Stimulated activated CD8-positive, alpha-beta memory T cell treated with anti-CD3 and anti-CD28 coated beads, Interleukin-2, amount 100 ng/mL, for 1 hour (primary cell): ENCODE measurements at places on chromosomes 11 and 22.

DNA sequence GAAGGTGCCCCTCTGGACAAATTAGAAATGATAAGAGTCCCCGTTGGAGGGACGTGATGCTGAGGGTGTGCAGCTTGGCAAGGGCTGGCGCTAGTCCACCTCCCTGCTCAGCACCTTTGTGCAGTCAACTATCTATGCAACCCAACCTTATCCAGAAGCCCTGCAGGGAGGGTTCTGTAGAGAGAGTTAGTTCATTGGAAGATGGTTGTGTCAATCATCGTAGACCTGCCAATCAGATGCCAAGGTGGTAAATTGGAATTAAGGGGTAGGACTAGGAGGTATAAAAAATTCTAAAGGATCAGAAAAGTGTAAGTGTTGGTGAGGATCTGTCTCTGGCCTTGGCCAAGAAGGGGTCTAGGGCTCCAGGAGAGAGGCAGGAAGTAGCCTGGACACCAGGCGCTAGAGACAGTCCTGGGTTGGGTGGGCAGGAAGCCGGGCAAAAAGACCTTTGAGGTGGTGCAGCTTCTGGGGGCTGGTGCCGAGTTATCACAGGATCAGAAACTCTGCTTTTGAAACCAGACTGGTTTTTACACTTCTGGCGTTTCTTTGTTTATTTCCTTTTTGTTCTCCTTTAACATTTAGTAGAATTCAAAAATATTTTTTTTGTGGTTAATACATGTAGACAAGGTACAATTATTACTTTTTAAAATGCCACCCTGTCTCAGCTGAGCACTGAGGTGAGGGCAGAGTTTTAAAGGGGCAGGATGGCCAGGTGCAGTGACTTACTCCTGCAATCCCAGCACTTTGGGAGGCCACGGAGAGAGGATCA is 1.6 kb downstream of the C1QTNF6 start:
- DNase-seq = no peak

GRCh38 chr22:42805016-42805997 is 51.8 kb downstream of the ARFGAP3 start:
- no peak for DNase-seq

GRCh38 chr11:46050662-46051061 is 70.6 kb downstream of the PHF21A start:
- no peak for DNase-seq

- DNase-seq = no peak
Measured at GRCh38 chr11:61138935-61139334, 22.3 kb downstream of the VPS37C start.

- no peak for DNase-seq
Measured at GRCh38 chr11:126871792-126872191, 128.8 kb downstream of the KIRREL3 start.

DNA sequence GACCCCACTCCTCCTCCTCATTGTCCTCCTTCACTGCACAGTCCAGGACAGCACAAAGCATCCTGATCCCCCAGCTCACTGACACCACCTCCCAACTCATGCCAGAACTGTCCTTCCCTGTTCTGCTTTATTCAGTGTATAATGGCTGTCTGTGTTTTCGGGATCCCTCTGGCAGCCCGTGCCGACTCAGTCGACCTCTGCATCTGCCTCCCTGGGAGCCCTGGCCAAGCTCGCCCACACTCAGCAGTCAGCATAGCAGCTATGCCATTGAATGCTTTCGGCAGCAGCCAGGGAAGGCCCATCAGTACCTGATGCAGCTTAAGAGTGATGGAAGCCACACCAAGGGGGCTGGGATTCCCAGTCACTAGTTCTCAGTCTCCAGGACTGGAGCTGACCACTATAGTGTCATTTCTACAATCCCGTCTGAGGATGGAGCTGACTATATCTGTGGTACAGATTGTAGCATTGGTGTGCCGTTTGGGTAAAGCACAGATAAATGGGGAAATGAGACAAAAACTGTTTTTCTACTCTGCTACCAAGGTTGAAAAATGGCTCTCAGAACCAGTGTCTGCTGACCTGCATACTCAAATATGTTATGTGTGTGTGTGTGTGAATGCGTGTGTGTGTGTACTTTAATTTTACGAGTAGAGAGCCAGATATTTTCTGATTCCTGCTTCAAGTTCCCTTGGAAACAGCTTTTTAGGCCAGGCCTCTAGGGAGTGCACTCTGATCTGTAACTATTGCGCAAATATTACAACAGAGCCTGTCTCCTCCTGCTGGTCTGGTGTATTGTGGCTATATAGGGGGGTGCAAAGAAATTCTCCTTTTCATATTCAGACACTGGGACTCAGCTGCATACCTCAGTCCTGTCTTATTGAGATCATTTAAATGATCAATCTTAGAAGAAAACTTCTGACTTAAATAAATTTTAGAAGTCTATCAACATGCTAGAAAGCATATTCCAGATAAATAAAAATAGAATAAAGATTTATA is 78.8 kb upstream of the TOP3B start:
- no peak for DNase-seq

GRCh38 chr22:24695561-24696511 is 78.7 kb downstream of the PIWIL3 start:
- DNase-seq = no peak

GRCh38 chr22:38882972-38883622 is 11.1 kb upstream of the CBX6 start:
- no peak for DNase-seq

DNA sequence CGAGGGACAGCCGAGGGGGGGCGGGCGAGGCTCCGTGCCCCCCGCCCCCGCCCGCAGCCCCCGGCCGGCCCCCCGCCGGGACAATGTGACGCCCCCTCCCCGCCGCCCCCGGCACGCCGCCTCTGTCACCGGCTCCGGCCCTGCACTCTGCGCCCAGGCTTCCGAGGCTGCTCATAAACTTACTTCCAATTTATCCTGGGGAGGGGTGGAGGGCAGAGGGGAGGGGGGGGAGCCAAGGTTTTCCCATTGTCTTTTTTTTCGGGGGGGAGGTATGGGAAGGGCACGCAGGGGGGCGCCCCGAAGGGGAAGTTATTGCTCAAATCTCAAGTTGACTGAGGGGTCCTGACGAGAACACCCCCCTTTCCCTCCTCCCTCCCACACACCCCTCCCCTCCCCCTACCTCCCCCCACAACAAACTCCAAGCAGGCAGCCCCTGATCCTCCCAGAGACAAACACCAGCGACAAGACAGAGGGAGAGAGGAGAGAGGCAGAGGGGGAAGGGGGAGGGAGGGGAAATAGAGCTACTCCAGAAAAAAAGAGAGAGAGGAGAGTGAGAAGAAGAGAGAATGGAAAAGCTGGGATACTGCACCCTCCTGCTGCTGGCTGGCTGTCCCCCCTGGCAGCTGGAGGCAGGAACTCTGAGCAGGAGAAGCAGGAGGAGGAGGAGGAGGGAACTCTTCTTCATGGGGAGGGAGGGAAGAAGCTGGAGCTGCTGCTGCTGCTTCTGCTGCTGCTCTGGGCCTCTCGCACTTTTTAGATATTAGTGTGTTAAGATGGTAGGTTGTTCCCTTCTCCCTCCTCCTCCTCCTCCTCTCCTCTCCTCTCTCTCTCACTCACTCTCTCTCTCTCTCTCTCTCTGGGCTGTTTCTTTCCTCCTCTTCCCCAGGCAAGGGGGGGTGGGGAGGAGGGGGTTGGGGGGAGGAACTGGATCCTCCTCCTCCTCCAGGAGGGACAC is 631 bp downstream of the PHF21A start:
- no peak for DNase-seq

GRCh38 chr11:133122256-133122655 is 410.0 kb downstream of the OPCML start:
- DNase-seq = no peak

GRCh38 chr22:48489551-48490499 is 1337.8 kb downstream of the BRD1 start:
- no peak for DNase-seq

- no peak for DNase-seq
Measured at GRCh38 chr11:113470233-113470632, 5.0 kb downstream of the DRD2 start.

DNA sequence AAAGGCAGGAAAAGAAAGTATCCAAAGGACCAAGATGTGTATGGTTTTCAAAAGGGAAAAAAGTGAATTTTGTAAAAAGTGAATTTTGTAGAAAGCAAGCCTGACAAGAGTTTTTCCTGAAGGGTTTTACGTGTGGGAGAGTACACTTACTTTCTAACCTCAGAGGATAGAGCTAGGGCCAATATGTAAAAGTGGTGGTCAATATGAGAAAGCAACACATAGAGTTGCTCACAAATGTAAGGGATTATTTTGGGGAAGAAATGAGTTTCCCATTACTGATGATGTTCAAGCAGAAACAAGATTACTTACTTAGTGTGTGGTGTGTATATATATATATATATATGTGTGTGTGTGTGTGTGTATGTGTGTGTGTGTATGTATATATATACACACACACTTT is 162.5 kb downstream of the SWAP70 start:
- DNase-seq = no peak

DNA sequence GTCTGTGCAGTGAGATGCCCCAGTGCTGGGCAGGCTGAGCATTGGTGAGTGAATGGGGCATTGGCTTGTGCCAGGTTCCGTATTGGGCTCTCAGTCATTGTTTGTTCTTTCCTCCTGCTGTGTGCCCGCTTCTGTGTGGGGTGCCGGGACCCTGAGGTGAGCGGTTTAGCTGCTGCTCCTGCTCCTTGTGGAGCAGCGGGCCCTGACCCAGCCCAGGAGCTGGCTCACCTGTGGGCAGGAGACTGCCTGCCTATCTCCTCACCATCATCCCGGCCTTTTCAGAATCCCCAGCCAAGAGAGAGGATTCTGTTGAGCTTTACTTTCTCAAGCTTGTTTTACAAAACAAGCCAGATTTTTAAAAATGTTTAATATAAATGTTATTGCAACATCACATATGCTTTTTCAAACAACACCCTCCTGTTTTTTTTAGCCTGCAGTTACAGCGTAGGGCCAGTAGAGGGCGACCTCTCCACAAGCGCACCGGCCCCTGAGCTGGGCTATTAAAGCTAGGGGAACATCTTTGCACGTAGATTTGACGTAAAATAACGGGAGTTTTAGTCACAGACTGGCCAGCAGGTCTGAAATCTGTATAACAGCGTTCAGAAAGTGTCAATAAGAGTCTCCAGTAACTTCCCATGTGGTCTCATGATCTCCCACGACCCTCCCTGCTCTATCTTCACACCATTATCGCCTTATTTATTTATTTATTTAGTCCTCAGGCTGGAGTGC is 25.1 kb upstream of the RELT start:
- DNase-seq = peak; percentile 26

- DNase-seq = no peak
Measured at GRCh38 chr11:44421090-44421675, 111.2 kb upstream of the ALX4 start.

- no peak for DNase-seq
Measured at GRCh38 chr11:115653926-115654325, 149.7 kb upstream of the CADM1 start.

DNA sequence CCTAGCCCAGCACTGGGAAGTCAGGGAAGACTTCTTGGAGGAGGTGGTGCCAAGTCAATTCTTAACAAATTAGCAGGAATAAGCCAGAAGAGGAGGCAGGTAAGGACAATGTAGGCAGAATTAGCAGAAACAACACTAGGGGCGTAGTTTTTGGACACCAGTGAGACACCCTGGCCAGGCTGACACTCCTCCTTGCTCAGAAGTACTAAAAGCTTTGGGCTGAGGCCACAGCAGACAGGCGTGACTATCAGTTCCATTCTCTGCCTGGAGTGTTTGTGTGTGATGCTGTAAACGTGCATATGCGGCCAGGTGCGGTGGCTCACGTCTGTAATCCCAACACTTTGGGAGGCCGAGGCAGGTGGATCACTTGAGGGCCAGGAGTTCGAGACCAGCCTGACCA is 36.0 kb downstream of the PHF21B start:
- DNase-seq = no peak

GRCh38 chr11:117618982-117619355 is 178.0 kb downstream of the DSCAML1 start:
- DNase-seq = no peak

DNA sequence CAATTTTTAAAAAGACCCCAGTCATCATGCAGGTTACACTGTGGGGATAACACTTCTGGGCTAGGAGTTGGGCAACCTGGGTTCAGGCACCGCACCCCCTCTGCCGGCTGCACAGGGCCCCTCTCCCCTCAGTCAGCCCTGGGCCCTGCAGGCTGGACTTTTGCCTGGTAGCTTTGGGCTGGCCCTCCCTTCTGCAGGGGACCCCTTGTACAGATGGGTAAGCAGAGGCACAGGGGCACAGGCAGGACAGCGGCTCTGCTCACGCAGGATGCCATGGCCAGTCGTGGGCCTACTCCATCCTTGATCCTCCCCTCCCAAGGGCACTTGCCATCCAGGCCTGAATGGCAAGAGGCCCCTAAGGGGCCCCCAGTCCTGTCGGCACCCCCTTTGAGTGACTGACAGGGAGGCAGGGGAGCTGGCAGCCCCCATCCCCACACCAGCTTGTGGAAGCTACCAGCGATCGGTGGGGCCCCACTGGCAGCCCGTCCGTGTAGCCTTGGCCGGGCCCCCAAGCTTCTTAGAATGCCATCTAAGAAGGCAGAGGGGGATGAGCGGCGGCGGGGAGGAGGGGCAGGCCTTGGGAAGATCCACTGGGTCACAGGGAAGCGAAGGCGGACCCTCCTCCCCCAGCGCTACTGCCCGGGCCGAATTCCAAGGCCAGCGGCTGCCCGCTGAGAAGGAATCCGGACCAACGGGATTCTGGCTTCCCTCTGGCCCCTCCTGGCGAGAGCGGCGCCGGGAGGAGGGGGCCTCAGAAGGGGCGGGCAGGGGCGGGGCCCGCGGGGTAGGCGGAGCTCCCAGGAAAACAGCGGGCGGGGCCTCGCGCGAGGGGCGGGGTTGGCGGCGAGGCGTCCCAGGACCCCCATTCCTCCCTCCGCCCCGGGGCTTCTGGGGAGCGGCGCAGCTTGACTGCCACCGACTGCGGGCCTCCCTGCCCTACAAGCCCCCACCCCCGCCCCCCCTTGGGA is 6.8 kb upstream of the CHKA start:
- DNase-seq = no peak

DNA sequence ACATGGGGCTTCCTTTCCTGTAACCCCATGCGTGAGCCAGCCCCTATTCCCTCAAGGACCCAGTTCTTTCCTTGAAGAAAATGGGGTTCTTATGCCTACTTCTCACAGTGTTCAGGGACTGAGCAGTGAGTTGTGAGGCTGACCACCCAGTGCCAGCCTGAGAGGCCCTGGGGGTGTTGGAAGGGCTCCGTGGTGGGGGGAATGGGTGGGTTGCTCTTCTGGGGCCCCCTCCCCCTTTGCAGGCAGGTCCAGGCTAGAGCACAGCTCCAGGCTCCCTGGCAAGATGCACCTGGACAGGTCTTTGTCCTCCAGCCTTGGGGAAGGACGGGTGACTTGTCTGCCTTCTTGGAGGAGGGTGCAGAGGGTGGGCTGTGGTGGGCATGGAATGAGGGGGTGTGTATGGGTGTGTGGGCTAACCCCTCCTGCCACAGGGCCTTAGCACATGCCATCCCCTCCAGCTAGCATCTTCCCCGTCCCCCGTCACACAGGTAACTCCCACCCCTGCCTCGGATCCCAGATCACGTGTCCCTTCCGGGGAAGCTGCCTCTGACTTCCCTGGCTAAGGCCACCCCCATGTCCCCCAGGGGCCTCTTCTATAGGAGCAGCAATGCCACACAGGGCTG is 64.6 kb downstream of the MYEOV start:
- DNase-seq = no peak

DNA sequence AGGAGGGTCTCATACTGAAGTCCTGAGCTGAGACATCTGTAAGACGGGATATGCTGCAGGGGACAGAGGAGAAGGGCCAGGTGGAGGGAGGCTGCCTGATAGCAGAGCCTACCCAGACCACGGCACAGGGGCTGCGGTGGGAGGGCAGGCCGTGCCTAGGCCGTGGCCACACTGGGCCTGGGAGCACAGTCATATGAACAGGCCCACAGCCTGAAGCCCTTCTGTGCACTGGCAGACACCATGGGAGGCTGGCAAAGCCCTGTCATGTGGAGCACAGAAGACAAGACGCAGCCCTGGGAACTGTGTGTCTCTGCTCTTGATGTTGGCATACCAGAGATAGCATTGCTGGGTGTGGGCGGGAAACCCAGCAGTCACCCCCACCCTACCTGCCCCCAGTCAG is 3.3 kb downstream of the SPATA19 start:
- DNase-seq = no peak
